GM23338 (cell line): ENCODE measurements at places on chromosomes 5 and 9.
A peak's percentile ranks its signal among the peaks of the same experiment; 100 is the strongest.

GRCh38 chr9:138049779-138050471 is 172.3 kb downstream of the CACNA1B start:
- no peak for DNase-seq

GRCh38 chr9:89278997-89279739 is 31.8 kb upstream of the CKS2 start:
- DNase-seq: peak; percentile 85

- no peak for DNase-seq
These were observed 252.4 kb upstream of the IRX1 start for GRCh38 chr5:3343211-3343610.

DNA sequence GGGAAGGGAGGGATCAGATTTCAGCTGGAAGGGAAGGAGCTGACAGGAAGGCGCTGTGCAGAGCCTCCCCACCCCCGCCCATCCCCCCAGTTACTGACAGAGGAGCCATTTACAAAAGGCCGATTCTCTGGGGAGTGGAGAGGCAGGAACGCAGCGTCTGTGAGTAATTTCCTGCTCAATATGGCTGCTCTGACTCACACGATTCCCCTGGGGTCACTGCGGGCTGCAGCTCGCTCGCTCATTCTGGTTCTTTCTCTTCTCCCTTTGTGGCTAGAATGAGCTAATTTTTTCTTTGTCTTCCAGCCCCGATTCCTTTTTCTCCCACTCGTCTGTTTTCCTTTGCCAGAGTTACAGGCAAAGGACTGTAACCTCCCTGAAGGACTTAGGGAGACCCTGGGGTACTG is 28.8 kb downstream of the PTPA start:
- DNase-seq: peak; percentile 98

- peak; percentile 91 for DNase-seq
These were observed 601.8 kb downstream of the CCDC171 start for GRCh38 chr9:16154521-16155078.

- peak; percentile 52 for DNase-seq
These were observed 59.8 kb downstream of the KIAA1958 start for GRCh38 chr9:112546149-112547012.

DNA sequence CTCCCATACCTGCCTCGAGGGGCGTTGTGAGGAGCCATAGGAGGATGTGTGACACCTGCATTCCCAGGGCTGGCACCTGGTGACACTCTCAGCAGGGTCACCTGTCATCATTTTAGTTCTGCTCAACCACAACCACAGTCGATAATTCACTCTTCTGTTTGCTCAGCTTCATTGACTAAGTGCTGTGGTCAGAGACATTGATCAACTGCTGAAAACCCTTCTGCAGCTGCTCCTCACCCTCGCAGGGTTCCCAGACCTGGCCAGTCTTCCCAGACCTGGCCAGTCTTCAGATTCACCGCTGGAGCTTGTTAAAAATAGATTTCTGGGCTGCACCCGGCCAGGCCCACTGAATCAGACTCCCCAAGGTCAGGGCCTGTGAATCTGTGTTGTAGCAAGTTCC is 92.8 kb downstream of the MVB12B start:
- DNase-seq: no peak

DNA sequence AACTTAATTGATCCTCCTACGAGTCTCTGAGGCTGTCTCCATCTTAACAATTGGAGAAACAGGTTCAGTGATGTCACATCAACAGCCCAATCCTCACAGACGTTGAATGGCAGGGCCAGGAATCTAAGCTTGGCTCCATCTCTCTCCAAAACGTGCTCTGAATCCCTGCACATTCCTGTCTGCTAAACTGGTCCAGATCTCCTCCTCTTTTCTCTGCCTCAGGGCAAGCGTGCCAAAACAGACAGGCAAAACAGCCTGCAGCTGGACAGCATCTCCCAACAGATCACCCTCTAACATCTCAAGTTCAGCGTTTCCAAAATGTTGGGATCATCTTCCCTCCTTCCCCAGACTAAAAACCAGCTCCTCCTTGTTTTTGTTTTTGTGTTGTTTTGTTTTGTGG is 6.6 kb downstream of the FBP1 start:
- DNase-seq: no peak

- DNase-seq: no peak
These were observed 226.1 kb upstream of the NMUR2 start for GRCh38 chr5:152631221-152631620.

- DNase-seq: peak; percentile 53
These were observed 304.7 kb upstream of the POU5F2 start for GRCh38 chr5:94045839-94046782.

DNA sequence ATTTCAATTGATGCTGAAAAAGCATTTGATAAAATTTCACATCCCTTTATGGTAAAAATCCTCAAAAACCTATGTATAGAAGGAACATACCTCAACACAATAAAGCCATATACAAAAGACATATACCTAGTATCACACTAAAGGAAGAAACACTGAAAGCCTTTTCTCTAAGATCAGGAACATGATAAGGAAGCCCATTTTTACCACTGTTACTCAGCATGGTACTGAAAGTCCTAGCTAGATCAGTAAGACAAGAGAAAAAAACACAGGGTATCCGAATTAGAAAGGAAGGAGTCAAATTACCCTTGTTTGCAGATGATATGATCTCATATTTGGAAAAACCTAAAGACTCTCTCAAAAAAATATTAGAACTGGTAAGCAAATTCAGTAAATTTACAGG is 350.2 kb upstream of the PDE4D start:
- DNase-seq: no peak

DNA sequence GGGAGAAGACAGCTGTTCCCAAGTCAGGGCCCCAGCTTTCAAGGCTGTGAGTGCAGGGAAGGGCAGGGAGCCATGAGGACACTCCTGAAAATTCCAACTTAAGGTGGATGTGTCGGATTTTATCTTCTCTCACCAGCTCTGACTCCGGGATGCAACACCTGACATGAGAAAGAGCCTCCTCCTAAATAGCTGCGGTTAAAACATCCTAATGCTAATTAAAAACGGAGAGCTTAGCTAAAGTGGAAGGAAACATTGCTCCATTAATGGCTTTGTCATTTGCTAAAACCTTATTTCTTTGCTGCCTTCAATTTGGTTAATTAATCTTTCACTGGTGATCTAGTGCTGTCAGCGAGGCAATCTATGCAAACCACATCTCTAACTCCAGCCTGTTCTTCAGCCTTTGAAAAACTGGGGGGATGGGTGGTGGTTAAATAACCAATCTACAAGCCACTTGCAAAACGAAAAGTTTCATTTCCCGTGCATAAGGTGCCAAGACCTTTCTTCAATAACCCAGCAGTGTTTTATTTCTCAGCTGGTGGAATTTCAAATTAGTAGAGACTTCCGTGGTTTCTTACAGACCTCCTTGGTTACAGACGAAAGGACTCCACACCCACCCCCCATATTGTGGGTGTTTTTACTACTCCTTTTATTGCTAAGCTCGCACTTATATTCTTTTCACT is 379.6 kb downstream of the MLLT3 start:
- DNase-seq: peak; percentile 7

DNA sequence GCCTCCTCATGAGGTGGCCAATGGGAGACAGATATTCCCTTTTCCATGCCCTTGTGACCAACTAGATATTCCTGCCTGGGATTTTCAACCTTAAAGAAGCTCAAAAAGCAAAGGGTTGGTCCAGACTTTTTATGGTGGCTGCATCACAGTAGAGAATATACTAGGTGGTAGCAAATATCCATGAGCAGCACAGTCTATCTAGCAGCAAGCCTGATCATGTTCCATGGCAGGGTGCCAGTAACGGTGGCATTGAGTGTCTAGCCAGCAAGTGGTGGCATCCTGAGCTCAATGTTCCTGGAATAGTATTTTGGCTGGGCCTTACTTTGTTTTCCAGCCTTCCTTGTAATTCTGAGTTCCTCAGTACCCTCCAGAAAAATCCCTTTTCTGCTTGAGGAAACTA is 25.8 kb downstream of the CDC25C start:
- DNase-seq: no peak

GRCh38 chr5:78908173-78909061 is 76.7 kb downstream of the ARSB start:
- DNase-seq: peak; percentile 56

DNA sequence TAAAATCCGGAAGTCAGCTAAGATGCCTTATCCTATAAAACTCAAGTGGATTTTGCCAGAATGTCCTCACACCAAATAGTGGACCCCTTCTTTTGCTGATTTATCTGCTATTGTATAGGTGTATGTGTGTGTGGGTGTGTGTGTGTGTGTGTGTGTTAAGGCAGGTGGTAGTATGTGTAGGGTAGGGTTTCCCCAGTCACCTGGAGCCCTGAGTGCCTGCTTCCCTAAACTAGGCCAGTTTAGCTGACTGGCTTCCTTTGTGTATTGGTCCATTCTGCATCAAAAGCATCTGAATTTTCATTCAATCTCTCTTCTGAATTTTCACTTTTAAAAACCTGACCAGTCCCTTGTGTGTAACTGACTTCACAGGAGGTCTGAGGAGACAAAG is 42.2 kb upstream of the LCP2 start:
- no peak for DNase-seq

DNA sequence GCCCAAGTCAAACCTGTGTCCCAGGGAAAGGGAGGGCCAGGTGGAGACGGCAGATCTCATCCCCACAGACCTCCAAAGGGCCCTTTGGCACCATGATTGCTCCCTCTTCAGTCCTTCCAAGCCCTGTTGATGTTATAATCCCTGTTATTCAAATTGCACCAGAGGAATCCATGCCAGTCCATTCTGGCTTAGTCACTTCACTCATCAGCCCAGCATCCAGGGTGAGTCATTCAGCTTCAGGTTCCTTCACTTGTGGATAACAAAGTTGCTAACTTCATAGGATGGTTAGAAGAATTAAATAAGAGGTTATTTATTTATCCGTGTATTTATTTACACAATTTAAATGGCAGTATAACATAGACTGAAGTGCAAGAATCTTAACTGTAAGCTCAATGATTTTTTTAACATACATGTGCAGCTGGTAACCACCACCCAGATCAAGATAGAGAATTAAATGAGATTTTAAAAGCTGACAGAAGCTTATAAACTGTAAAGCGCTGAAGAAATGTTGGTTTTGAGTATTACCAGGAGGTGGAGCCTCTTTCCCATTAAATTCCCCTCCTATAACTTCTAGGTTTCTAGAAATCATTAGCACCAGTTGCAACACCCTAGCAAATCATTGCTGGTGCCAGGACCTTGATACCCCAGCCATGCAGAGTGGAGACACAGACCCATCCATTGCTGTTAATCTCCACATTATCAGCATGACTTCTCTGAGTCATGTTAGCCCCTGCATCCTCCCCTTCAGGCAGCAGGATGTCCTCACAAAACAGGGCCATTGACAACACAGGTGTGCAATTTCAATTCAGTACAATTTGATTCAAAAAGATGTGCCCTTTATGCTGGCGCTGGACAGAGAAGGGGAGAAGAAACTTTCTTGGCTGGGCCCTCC is 77.4 kb downstream of the SEC61B start:
- DNase-seq: no peak

DNA sequence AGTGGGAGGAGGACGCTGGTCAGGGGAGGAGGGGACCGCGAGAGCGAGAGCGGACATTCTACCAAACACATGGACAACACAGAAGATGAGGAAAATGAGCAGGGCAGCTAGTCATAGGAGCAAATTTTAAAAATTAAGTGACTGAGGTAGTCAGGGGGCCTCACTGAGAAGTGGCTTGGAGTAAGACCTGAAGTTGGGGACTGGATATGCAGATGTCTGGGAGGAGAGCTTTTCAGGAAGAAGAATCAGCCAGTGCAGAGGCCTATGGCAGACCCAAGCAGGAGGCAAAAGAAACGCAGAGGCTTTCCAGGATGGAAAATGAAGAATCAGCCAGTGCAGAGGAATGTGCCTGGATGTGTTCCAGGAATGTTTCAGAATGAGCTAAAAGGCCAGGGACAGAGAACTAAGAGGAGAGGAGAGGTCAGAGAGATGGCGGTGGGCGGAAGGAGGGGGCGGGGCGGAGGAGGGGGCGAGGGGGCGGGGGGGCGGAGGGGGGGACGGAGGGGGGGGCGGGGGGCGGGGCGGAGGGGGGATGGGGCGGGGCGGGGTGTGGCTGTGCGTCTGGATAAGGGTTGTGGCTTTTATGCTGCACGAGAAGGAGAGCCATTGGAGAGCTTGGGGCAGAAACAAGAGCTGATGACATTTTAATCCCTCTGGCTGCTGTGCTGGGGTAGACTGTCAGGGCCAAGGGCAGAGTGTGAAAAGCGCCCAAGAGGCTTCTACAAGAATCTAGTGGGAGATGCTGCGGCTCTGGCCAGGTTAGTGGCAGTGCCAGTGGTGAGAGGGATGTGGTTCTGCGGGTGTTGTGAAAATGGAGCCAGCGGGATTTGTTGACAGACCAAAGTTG is 129.6 kb downstream of the KCNIP1 start:
- peak; percentile 74 for DNase-seq

DNA sequence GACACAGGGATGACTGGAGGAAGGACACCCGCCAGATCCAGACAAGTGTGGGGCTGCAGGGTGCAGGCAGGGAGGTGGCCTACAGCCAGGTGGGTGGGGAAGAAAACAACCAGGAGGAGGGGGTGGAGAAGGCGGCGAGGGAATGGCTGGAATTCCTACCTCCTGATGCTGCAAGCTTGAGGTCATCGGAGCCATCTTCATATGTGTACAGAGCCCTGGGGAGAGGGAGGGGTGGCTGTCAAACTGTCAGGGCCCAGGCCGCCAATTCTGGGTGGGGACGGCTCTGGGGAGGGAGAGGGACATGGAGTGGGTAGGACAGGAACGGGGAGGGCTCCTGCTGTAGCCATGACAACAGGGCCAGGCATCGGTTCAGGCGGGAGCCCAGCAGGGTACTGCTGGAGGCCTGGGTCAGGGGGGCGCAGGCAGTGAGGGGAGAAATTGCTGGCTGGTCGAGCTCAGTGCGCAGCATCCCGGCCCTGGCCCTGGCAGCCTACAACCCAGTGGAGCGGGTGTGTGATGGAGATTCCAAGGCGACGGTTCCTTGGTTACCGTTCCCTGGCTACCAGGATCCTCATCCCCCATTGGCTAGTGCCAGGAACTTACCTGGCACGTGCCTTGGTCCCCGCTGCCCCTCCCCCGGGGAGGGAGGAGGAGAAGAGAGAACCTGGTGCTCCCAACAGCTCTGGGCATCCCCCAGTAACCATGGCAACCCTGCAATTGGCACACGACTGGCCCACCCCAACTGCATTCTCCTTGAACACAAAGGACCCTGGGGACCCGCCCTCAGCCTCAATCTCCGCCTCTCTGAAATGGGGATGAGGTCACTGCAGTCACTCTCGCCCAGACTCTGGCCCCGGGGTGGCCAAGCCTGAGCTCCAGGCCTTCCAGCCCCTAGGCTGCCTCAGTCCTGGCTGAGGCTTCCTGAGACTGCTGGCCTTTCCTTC is 4.5 kb downstream of the DBN1 start:
- DNase-seq: peak; percentile 86

DNA sequence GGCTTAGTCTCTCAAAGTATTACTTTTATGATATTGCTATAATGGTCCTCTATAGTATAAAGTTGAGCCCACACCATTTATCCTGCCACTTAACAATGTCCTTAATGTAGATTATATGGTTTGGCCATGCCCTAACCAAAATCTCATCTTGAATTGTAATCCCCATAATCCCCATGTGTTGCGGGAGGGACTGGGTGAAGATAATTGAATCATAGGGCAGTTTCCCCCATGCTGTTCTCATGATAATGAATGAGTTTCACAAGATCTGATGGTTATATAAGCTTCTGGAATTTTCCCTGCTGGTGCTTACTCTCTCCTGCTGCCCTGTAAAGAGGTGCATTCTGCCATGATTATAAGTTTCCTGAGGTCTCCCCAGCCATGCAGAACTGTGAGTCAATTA is 498.8 kb downstream of the RAB3C start:
- DNase-seq: no peak
